CD8-positive, alpha-beta memory T cell (primary cell): ENCODE measurements at places on chromosomes 3 and 15.

DNA sequence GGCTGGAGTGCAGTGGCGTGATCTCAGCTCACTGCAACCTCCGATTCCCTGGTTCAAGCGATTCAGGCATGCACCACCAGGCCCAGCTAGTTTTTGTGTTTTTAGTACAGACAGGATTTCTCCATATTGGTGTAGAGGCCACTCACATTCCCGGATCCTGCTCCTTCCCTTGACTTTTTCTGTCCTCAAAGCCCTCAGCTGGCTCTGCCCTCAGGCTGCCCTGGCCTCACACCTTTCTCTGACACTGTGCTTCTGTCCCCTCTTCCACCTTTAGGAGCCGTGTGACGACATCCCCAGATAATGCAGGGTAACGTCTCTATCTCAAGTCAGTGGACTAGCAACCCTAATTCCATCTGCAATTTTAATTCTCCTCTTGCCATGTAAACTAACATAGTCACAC lies 8.6 kb upstream of the CYFIP1 start:
- no peak for DNase-seq

DNA sequence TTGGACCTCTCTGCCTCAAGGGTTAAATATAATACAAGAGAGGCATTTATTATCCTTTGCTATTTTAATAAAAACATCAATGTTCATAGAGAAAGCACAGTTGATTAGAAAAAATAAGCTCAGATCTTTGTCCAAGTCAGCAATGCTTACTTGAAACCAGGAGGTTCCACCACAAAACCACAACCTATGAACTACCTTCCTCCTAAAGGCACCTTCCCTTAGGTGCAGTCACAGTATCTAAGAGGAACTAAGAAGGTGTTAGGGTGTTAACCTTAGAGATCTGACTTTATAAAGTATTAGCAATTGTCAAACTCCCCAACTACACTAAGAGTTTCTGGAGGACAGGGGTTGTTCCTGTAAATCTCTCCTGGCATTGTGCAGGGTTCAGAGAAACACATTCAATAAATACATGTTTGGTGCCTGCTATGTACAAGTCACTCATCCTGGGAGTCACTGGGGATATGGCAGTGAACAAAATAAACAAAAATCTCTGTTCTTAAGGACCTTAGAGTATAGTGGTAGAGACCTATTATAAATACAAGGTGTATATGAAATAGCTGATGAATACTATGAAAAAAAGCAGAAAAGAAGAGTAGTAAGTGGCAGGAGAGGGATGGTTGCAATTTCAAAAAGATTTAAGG lies 208.6 kb downstream of the NFKBIZ start:
- DNase-seq, result peak; percentile 67

DNA sequence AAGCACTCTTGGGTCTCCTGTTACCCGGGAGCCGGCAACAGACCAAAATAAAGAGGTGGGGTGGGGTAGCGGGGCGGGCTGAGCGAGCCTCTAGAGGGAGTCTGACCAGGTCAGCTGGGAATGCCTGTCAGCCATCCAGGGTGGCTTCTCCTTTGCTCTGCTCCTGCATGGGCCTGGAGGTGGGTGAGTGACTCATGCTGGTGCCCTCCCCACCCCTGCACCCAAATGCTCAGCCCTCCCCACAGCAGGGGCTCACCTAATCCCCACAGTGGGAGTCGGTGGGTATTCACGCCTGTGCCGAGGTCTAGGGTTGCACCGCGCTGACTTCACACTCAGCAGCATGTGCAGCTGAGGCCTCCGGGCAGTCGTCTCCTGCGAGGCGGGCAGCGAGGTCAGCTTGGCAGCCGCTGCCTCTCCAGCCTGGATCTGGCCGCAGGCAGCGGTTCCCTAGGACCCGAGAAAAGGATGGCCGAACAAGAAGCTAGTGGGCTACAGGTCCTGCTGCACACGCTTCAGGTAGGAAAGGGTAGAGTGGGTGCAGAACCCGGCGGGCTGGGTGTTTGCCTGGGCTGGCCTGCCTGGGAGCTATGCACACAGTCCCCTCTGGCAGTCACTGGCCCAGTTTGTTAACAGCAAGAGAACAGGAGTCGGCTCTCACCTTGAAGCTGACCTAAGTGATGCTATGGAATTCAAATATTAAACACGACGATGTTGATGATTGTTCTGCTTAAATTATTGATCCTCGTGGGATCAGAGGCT lies at the start of gene AGBL1:
Gene AGBL1 (plus strand): TSS at position 364 of the 759 bp plus-strand sequence.
- DNase-seq, result no peak

- DNase-seq, result peak; percentile 89
Observed at GRCh38 chr3:194486540-194487288, at the start of gene ATP13A3. Gene ATP13A3 (minus strand): TSS chr3:194487002. CDS start chr3:194462190, 24,812 bp downstream.

DNA sequence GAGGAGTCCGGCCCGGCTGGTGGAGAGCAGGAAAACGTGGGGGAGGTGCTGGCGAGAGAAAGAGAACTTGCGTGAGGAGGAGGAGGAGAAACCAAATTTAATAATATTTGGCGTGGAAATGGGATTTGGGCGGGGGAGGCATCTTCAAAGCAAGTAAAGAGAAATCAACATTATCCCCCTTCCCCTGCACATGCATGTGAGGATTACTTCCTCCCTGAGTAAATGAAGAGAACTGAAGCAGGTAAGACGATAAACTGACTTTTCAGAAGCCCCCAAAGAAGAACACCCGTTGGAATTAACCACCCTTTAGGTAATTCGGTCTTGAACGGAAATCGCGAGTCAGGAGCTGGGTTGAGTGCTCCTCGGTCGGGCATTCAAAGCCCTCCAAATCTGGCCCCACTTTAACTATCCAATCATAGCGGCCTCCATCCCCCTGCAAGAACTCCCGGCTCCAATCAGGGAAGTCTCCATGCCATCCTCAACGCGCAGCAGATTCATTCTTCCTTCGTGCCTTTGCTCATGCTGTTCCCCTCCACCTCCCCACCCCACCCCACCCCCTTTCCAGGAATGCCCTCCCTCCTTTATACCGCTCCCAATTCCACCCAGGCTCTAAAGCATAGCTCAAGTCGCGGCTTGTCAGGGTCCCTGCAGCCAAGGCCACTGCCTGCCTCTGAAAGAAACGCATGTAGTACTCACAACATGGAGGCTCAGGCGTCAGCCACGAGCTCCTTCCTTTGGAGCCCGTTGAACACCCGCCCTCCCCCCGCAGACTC lies 545 bp upstream of the RFX7 start:
- DNase-seq, result no peak

- no peak for DNase-seq
Observed at GRCh38 chr3:151625586-151625985, 108.1 kb upstream of the AADACL2 start.

GRCh38 chr3:49638445-49638844 lies 35.7 kb upstream of the APEH start:
- DNase-seq, result no peak

- no peak for DNase-seq
Observed at GRCh38 chr15:89442671-89443307, 53.6 kb downstream of the RHCG start.

DNA sequence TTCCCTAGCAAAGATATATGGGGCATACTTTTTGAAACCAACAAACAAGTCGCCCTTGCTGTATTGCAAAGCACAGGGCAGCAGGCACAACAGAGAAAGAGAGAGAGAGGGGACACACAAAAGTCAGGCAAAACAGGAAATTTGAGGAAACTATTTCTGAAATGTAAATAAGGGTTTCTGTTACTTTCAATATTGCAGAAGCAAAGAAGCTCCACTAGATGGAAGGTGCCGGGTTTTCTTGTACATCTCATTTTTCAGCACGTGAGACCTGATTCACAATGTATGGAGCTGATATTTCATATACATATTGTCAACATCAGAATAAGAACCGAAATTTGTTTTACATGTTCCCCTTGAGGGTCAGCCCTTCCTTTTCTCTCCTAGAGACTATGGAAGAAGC lies 127.4 kb downstream of the FOXP1 start:
- DNase-seq, result peak; percentile 28

- DNase-seq, result no peak
Observed at GRCh38 chr3:51559411-51559888, 20.9 kb downstream of the RAD54L2 start.

- no peak for DNase-seq
Observed at GRCh38 chr3:77800893-77801292, 761.0 kb downstream of the ROBO2 start.

DNA sequence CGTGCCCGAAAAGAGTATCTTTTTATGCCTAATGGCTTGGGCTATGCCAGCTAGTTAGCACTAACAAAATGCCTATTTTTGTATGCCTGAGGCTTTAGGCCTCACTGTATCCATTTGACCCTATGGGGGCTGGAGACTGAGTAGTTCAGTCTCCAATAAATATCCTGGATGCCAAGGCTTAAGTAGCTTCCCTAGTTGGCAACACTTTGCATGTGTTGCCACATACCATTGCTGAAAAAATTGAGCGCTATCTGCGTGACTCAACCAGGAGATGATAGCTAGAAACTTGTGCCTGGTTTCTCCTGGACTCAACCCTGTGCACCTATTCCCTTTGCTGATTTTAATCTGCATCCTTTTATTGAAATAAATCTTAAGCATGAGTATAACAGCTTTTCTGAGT lies 58.4 kb upstream of the ATP2C1 start:
- no peak for DNase-seq
